IMR-90 (cell line): ENCODE measurements at places on chromosomes 13 and 19. TPM values are rescaled to one million over a fixed set of nuclear protein-coding genes. Genes with fewer than 3 reads are reported as not detected.
A peak's percentile ranks its signal among the peaks of the same experiment; 100 is the strongest.

The ERVV-1 gene
- total RNA-seq = not detected in 2 replicates

The ZNF223 gene
- 6.1 and 16.5 TPM in 2 replicates for total RNA-seq

The PSG3 gene
- total RNA-seq = not detected in 2 replicates

The IGFL1 gene
- total RNA-seq = not detected in 2 replicates

DNA sequence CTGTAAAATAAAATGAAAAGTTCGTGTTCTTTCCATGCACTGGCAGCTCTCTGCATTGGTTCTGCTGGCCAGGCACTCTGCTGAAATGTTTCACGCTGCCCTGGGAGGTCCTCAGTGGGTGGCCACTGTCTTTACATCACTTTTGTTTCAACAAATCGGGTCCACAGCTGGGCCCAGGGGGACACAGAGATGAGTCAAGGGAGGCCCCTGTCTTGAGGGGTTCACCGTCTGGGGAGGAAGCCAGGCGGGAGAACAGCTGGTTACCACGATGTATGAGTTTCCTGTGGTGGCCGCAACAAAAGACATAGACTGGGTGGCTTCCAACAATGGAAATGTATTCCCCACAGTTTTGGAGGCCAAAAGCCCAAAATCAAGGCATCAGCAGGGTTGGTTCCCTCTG is 5.1 kb upstream of the KLF2 start:
- DNase-seq = peak; percentile 49

GRCh38 chr19:12880551-12881171 is 588 bp downstream of the DNASE2 start:
- peak; percentile 6 for DNase-seq

- DNase-seq = no peak
These were observed 360.6 kb downstream of the TDRD3 start for GRCh38 chr13:60757501-60758215.

GRCh38 chr19:56710437-56710836 is 38.9 kb upstream of the ZNF835 start:
- no peak for DNase-seq

DNA sequence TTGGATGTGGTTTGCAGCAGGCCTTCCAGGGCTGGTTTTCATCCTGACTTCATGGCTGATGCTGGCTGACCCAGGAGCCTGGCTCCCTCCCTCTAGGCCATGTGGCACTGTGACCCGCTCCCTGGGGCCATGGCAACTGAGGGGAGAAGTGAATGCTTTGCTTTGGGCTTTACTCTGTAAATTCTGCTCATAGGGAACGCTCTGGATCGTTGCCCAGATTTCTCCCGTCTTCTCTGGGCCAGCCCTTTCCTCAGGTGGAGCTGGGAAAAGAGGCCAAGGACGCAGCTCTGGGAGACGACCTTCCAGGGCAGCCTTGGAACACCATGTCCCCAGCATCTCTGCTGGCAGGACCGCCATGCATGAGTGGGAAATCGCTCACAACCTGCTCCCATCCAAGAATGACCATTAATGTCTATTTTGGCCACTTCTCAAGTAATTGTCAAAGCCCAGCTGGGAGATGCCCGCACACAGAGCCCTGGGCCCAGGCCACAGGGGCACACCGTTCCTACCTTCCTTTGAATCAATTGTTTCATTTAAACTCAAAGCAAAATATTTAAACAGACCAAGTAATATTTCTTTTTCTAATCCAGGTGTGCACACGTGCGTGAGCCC is 321.8 kb downstream of the TEX29 start:
- no peak for DNase-seq
